ENCODE measurements at places on chromosomes 4 and X. TPM values are rescaled to one million over a fixed set of nuclear protein-coding genes. Genes with fewer than 3 reads are reported as not detected.
A peak's percentile ranks its signal among the peaks of the same experiment; 100 is the strongest.

- DNase-seq: no peak
Observed at GRCh38 chrX:132114607-132115006, 13.2 kb downstream of the FRMD7 start.

GRCh38 chrX:103918050-103918449 lies 44.4 kb upstream of the TMSB15B start:
- DNase-seq: peak; percentile 63

DNA sequence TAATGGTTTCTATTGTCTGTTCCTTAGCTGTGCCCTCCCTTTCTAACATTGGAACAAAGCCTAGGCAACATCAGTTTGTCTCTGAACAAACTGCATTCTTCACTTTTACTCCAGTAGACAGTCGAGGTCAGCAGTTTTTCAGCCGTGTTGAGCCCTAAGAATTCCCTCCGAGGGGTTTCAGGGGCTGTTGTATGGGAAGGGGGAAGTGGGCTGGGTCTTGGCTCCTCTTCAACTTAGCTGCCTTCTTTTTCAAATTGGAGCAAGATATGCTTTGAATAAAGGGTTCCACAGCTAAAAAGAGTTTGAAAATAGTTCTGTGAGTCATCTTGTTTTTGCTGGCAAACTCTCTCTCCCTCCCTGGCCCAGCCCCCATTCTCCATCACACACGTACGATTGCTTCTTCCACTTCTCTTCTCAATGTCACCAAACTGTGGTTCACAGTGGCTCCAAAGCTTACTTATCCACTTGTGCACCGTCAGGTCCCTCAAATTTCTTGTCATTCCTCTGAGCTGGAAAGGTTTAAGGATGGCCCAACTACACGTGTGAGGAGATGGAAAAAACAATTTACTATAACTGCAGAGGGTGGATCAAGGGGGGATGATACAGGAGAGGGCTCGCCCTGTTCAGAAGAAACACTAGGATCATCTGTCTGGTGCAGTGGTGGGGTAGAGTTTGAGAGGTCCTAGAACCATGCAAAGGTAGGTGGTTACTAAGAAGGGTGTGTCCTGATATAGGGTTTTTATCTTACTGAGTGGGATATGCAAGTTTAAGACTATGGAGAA lies 9.2 kb upstream of the MAML3 start:
- DNase-seq: no peak

GRCh38 chrX:2829469-2830246 lies 928 bp downstream of the GYG2 start:
- no peak for DNase-seq

GRCh38 chr4:340011-340410 lies 2.4 kb downstream of the ZNF141 start:
- DNase-seq: no peak

GRCh38 chrX:9518051-9518450 lies 53.2 kb downstream of the TBL1X start:
- DNase-seq: no peak

DNA sequence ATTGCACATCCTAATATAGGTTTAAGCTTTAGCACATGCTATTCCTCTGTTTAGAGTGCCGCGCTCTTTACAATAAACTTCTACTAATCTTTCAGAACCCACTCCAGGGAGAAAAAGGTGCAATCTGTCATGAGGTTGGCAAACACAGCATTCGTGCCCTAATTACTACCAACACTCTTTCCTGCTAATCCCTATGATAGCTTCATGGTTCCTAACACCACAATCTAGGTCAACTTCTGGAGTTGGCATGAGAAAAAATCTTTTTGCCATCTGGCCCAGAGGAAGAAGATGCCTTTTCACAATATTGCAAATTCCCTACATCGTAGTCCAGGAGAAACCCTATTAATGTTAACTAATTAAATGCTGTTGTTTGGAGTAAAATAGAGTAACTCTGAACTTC lies 39.6 kb downstream of the TMA16 start:
- DNase-seq: no peak

The BRS3 gene
- polyA plus RNA-seq: 0.12 TPM

The GAGE12D gene
- not detected for polyA plus RNA-seq

Measured in left kidney (tissue), 8 donors.